ENCODE measurements at places on chromosomes 6 and 20. TPM values are rescaled to one million over a fixed set of nuclear protein-coding genes. Genes with fewer than 3 reads are reported as not detected.

Gene DYNLT2
- 1.4 TPM for total RNA-seq

Gene PLTP
- 296 TPM for total RNA-seq

Gene ROS1
- total RNA-seq = not detected

Gene CALHM4
- total RNA-seq = not detected

Gene PPIL6
- total RNA-seq = 2.4 TPM

Gene IBTK
- 19.9 TPM for total RNA-seq

Gene GPX5
- total RNA-seq = not detected

Gene HCK
- 8.9 TPM for total RNA-seq

Gene SOX18
- 1.8 TPM for total RNA-seq

Gene OOEP
- not detected for total RNA-seq

Gene PPP1R3G
- total RNA-seq = 1.8 TPM

Gene COL21A1
- 110 TPM for total RNA-seq

Gene PDYN
- total RNA-seq = not detected

Gene FILIP1
- 51.5 TPM for total RNA-seq

Gene EFCAB8
- 0.49 TPM for total RNA-seq

Gene SCAF8
- total RNA-seq = 46.3 TPM

Gene HEY2
- 2.5 TPM for total RNA-seq

Gene MUC21
- total RNA-seq = not detected
